NCI-H2171 treated with DMSO at 0.1 percent for 48 hours (cell line): ENCODE measurements at places on chromosomes 13 and 19.

DNA sequence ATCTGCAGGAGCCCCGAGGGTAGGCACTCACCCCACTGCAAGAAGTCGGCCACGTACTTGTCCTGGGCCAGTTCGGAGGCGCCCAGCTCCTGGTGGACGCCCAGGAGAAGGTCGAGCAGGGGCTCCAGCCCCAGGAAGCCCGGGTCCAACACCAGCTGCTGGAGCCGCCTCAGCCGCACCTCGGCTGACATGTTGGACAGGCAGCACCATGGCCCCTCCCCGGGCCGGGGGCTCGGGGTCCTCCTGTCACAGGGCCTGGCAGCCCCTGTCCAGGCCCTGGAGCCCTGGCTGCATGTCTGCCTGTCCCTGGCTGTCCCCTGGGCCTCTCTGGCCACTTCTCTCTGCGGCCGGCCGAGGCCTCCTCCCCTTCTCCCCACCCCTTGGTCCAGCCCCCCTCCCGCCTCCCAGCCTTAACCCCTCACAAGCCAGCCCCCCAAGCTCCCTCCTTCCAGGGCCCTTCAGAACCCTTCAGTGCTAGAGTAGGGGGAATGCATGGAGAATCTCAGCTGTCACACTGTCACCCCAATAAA lies at the start of gene DMPK:
TSS of gene DMPK (minus strand) at position 329 of the 530 bp plus-strand sequence. CDS start at position 191, 138 bp downstream.
- no peak for DNase-seq

GRCh38 chr13:73059460-73060250 lies 850 bp downstream of the KLF5 start:
- DNase-seq: peak; percentile 41

DNA sequence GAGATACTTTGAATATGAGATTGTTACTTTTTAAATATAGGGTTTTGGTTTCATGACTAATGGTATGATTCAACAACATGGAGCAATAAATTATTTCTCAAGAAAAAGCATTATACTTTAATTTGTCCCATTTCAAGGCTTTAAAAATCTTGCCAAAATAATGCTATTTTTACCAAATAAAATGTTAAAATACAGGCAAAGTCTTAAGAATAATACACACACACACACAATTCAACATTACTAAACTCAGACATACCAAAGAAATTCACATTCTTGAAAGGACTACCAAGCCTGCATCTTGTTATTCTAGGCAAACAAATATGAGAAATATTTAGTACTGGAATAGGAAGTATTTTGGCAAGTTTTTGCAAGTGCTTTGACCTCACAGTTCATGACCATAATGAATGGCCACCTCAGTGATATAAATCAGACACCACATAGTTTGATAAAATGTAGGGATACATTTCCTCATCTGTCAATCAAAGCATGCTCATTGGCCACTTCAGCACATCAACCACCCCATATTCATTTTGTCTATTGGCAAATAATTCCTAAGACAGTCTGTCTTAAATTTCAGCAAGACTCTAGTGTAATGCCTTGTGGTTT lies 107.2 kb downstream of the NALCN start:
- no peak for DNase-seq

- DNase-seq: no peak
Observed at GRCh38 chr13:28043224-28043623, 54.7 kb upstream of the URAD start.

GRCh38 chr13:44685641-44686040 lies 109.5 kb upstream of the TSC22D1 start:
- DNase-seq: no peak

GRCh38 chr19:33646306-33646705 lies 24.6 kb downstream of the CHST8 start:
- no peak for DNase-seq

- DNase-seq: no peak
Observed at GRCh38 chr19:46533078-46533620, 37.5 kb upstream of the PNMA8B start.

- no peak for DNase-seq
Observed at GRCh38 chr19:15108145-15108844, 1.1 kb downstream of the SYDE1 start.

DNA sequence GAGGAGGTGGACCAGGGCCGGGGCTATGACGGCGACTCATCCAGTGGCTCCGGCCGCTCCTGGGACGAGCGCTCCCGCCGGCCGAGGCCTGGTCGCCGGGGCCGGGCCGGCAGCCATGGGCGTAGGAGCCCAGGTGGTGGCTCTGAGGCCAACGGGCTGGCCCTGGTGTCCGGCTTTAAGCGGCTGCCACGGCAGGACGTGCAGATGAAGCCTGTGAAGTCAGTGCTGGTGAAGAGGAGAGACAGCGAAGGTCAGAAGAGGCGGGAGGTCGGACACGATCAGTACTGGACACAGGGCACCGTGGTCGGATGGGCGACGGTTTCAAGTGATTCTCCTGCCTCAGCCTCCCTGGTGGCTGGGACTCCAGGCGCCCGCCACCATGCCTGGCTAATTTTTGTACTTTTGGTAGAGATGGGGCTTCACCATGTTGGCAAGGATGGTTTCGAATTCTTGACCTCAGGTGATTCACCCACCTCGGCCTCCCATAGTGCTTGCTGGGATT lies 22.3 kb downstream of the TJP3 start:
- DNase-seq: no peak

GRCh38 chr19:56162258-56162657 lies 13.6 kb upstream of the GALP start:
- no peak for DNase-seq

DNA sequence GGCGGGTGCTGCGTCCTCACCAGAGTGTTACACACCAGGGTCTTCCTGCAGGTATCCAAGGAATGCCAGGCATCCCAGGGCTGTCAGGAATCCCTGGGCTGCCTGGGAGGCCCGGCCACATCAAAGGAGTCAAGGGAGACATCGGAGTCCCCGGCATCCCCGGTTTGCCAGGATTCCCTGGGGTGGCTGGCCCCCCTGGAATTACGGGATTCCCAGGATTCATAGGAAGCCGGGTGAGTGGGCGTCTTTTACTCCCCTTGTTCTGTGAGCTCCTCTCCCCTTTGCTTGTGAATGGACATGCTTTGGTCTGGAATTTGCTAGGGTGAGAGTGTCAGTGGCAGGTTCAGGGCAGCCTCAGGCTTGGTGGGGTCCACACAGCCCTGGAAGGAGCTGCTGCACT lies 75.9 kb downstream of the RAB20 start:
- DNase-seq: no peak

GRCh38 chr19:41462497-41462896 lies 19.5 kb downstream of the ERICH4 start:
- DNase-seq: no peak

DNA sequence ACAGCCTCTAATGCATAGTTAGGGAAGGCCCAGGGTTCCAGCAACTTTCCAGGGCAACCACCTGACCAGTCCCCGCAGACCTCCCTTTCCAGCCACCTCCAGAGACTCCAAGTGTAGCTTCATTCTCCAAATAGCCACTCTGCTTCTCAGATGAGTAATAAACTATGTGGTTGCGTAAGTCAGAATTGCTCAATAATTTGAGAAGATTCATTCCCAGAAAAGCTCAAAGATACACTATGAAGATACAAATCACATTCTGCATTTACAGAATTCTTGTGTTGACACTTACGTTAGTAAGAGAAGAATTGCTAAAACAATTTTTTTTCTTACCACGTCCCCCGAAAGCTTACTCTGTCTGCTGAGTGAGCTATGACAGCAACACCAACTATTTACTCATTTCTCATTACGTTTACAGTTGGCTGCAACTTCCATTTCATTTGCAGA lies 8.2 kb upstream of the LATS2 start:
- no peak for DNase-seq

DNA sequence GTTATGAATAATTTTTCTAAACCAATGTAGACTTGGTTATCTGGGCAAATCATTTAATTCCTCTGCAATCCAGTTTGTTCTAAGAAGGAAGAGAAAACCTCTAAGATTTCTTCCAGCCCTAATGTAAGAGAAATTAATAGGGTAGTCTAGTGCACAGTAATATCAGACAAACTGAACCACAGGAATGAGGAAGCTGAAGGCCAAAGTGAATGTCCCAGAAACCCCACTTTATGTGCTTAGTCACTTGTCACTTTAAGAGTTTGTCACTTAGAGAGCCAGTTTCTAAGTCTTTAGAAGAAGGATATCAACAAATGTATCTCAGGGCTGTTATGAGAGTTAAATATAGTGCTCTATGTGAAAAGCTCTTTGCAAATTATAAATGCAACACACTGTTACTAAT lies 750.6 kb downstream of the DIAPH3 start:
- DNase-seq: no peak

GRCh38 chr13:91805605-91806004 lies 407.2 kb downstream of the GPC5 start:
- DNase-seq: peak; percentile 27

DNA sequence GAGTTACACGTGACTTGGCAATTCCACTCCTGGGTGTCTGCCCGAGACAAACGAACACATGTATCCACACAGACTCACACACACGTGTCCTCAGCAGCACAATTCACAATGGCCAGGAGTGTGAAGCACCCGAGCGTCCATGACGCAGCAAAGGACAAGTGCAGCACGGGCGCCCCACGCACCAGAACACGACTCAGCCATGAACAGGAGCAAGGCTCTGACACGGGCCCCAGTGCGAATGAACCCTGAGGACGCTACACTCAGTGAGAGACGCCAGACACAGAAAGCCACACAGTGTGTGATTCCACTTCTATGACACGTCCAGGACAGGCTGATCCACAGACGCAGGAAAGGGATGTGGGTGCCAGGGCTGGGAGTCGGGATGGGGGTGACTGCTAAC lies 36.4 kb downstream of the PIP5K1C start:
- no peak for DNase-seq

DNA sequence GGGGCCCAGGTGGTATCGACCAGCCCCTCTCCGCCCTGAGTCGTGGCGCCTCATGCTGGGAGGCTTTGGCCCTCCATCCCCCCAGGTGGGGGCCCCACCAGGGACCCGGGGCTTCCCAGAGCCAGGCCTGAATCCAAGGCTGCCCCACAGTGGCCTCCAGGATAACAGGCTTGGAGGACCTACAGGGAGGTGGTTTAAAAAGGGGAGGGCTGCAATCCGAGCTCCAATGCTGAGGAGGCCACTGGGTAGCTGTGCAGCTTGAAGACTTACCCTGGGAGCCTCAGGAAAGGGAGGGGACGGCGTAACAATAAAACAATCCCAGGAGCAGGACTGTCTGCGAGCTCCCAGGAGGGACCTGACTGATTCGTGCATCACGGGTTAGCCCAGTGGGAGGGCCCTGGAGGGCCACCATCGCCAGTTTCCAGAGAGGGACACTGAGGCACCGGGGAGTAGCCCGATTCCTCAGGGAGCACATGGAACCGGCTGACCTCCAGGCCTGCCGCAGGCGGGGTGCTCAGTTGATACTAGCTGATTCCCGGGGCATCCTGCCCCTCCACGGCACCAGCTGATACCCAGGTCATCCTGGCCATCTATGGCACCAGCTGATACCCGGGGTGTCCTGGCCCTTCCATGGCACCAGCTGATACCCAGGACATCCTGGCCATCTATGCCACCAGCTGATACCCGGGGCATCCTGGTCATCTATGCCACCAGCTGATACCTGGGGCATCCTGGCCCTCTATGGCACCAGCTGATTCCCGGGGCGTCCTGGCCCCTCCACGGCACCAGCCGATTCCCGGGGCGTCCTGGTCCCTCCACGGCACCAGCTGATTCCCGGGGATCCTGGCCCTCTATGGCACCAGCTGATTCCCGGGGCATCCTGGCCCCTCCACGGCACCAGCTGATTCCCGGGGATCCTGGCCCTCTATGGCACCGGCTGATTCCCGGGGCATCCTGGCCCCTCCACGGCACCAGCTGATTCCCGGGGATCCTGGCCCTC lies 3.7 kb upstream of the C2CD4C start:
- peak; percentile 31 for DNase-seq

DNA sequence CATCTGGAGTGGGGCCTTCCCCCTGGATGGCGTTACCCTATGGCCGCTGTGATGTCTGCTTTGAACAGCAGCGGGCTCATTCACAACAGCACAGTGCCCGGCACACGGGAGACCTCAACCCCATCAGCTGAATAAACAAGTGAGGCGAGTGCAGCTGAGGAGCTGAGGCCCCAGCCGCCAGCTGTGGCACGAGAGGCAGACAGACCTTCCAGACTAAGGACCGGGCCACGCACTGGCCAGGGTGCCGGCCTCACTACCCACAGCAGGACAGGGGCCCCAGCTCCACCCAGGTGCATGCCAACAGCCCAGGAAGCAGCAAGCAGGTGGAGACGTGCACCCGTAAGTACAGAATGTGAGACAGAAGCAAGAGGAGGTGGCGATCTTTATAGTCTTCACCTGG lies 39.6 kb downstream of the STK24 start:
- no peak for DNase-seq

GRCh38 chr13:26529441-26529840 lies 28.0 kb upstream of the WASF3 start:
- no peak for DNase-seq

GRCh38 chr19:18809149-18809868 lies 18.2 kb upstream of the COMP start:
- no peak for DNase-seq

GRCh38 chr13:30869491-30869890 lies 36.6 kb upstream of the MEDAG start:
- DNase-seq: no peak
